ENCODE measurements at places on chromosomes 4 and X.

DNA sequence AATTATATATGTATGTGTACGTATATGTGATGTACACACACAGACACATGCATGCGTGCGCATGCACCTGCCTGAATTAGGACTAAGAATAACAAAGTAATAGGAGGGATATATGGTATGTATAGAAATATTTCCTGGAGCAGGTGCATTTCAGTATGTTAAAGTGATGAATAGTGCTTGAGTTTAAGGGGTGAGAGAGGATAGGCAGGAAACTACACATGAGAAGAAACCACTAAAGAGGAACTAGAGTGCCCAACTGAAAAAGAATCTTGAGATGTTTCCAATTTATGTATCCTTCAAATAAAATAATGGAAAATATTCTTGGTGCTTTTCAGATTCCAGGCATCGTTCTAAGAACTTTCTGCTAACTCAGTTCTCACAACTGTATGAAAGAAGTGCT is 52.6 kb upstream of the UNC5C start:
- no peak for DNase-seq

- no peak for DNase-seq
Observed at GRCh38 chr4:75605928-75606327, 24.4 kb downstream of the CDKL2 start.

GRCh38 chr4:184953421-184953945 is 64.8 kb upstream of the HELT start:
- no peak for DNase-seq

DNA sequence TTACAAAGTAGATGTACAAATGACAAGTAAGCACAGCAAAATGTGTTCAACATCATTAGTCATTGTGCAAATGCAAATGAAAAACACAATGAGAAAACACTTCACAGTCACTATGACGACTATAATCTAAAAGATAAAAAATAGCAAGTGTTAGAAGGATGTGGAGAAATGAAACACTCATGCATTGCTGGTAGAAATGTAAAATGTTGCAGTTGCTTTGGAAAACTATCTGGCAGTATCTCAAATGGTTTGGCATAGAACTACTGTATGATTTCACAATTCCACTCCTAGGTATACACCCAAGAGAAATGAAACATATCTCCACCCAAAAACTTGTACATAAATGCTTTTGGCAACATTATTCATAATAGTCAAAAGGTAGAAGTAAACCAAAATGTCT is 459.7 kb upstream of the TRAM1L1 start:
- DNase-seq, result no peak

GRCh38 chr4:86641516-86642090 is 47.5 kb downstream of the PTPN13 start:
- DNase-seq, result no peak

DNA sequence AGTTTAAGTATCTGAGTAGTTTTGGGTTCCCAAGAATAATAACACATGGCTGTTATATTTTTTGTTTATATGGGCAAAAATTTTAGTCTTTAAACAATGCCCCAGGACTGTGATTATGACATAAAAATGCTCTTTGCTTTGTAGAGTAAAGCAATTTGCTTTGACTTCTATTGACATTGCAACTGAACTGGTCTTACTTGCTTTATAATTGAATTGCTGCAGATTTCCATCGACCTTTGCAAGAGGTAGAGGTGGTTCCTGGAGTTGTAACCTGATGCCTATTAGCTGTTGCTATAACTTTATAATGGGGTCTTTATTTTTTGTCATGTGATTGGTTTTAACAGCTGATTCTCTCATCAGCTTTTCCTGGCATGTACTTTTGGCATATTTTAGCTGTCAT is 302.9 kb downstream of the ARHGAP10 start:
- DNase-seq, result no peak

- no peak for DNase-seq
Observed at GRCh38 chr4:81227968-81228367, 12.9 kb upstream of the PRKG2 start.

DNA sequence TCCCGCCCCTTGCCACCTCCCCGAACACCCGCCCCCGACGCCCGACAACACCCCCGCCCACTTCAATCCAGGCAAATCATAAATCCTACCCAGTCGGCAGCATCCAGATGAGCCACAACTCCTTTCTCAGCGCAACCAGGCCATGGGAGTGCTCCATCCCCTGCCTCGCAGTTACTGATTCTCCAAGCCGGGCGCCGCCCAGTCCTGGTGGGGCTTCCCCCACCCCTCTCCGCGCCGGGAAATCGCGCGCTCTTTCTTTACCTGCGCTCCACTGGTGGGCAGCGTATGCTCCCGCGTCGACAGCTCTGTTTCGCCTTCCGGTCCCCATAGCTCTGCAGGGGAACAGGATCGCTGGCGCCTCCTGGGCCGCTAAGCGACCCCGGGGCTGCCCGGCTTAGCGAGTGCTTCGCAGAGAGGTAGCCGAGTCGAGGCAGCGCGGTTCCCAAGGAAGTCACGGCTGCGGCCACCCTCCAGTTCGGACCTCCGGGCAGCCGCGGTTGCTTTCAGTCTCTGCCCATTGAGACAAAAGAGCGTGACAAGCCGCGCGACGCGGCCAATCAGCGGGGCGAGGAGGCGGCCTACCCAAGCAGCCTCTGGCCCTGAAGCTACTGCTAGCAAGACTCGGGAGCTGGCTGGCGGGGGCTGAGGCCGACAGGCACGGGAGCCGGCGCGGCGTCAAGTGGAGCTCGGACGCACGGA is 43.7 kb upstream of the TMSB15B start:
- peak; percentile 74 for DNase-seq

DNA sequence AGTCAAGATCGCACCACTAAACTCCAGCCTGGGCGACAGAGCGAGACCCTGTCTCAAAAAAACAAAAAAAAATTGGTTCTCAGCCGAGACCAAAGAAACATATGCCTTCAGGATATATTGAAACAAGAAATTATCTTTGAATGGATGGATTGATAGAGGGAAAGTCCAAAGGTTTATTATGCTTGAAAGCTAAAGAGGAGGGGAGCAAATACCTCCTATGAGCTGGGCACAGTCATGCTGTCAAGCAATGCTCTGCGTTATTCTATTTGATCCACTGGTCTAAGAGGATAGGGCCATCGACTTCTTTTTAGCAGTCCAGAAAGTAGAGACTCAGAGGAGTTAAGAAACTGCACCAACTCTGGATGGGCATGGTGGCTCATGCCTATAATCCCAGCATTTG is 85.9 kb upstream of the SLC34A2 start:
- DNase-seq, result no peak

DNA sequence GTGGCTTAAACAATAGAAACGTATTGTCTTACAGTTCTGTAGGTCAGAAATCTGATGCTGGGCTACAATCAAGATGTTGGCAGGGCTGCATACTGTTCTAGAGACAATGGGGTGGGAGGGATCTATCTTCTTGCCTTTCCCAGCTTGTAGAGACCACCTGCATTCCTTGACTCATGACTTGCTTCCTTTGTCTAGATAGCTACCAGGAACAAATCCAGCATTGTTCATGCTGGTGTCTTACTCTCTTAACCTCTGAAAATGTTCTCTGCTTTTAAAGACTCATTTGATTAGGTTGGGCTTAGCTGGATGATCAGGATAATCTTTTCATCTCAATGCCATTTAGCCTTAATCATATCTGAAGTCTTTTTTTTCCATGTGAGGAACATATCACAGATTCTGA is 169.0 kb downstream of the ZNF330 start:
- peak; percentile 27 for DNase-seq

DNA sequence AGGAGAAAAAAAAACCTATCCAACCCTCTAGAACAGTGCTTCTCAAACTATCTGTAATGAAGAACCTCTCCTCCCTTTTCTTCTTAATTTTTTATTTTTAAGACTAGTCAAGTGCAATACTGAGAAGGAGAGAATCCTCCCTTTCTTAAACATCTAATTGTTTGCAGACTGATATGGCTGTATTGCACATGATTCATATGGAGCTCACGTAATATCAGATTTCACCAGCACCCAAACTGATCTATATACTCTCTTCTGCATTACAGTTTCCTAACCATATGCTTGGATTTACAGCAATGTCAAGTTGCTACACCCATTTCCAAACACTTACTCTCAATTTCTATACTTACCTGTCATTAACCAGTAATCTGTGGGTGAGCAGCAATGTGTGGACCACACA is 9.5 kb downstream of the PRMT9 start:
- no peak for DNase-seq

DNA sequence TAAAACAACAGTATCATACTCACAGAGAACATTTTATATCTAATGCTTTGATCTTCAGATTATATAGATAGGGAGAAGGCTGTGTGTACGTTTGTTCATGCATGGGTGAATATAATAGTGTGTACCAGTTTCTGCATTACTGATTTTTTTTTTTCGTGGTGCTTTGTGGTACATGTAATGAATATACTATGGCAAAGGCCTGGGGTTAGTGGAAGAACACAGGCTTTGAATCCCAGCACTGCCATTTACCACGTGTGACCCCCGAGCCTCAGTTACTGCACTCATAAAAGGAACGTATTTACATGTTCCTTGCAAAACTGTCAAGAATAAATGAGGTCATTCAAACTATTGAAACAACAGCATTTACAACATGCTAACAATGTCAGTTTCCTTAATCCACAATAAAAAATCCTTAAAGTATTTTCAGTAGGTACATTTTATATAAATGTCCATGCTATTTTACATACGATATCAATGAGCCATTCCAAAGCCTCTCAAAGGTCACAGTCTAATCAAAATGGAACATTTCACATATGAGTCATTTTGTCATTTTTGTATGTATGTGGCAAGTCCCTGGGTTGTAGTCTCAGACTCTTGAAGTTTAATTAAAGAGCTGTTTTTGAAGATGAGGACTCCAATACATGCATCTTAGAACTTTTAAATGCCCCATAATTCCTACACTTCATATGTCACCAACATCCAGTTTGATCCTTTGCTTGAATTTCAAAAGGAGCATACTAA is 242.8 kb downstream of the PPP3CA start:
- DNase-seq, result no peak

DNA sequence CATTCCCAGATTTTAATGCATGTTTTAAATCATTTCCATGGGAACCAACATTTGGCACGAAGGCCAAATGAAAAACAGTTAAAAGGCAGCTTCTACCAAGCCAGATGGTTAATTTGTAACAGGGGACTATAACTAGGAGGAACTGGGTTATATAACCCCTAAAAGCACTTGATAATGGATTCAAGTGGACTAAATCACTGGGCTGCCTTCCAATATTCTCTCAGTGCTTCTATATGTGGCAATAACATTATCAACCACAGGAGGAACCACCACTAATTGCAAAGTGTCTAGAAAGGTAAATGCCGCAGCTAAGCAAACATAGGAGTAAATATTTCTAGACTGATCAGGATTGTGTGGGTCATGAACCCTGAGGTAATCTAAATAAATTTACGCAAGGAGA is 391.5 kb downstream of the UBE2NL start:
- DNase-seq, result no peak

- DNase-seq, result no peak
Observed at GRCh38 chrX:44332437-44332836, 11.0 kb downstream of the EFHC2 start.

DNA sequence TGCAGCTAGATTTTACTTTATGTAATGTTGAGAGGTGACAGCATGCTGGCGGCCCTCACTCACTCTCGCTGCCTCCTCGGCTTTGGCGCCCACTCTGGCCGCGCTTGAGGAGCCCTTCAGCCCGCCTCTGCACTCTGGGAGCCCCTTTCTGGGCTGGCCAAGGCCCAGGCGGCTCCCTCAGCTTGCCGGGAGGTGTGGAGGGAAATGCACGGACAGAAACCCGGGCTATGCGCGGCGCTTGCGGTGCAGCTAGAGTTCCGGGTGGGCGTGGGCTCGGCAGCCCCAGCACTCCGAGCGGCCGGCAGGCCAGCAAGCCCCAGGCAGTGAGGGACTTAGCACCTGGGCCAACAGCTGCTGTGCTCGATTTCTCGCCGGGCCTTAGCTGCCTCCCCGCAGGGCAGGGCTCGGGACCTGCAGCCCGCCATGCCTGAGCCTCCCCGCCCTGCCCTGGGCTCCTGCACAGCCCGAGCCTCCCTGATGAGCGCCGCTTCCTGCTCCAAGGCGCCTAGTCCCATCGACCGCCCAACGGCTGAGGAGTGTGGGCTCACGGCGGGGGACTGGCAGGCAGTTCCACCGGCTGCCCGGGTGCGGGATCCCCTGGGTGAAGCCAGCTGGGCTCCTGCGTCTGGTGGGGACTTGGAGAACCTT is 128.7 kb downstream of the GASK1B start:
- no peak for DNase-seq

DNA sequence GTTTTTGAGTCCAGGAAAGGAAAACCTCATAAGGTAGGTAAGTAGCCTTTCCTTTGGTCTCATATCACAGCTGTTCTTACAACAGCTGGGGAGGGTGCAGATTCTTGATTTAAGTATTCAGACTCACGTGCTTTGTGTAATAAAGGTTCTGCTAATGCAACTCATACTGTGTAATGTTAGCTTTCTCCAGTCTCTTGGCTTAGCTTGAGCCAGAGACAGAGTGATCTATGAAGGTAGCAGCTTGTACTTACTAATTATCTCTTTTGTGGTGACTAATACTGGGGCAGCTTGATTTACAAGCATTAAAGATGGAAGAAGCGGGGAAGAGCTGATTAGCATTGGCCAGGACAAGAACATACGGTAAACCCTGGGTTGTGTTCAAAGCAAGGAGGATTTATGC is 80.3 kb downstream of the LNX1 start:
- DNase-seq, result no peak

DNA sequence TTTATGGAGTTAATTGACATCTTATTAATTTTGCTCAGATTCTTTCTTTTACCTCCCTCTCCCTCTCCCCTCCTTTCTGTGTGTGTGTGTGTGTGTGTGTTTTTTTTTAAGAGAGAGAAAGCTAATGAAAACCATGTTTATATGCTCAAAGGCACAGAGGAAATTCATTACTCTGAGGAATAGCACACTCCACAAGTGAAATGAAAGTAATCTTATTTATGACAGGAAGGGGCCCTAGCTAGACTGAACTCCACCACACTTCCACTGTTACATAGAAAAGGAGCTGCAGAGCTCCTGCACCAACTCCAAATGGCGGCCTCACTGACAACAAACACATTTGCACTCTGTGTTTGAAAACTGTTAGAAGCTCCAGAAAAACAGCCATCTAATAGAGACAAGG is 150.6 kb downstream of the RASL11B start:
- peak; percentile 33 for DNase-seq

DNA sequence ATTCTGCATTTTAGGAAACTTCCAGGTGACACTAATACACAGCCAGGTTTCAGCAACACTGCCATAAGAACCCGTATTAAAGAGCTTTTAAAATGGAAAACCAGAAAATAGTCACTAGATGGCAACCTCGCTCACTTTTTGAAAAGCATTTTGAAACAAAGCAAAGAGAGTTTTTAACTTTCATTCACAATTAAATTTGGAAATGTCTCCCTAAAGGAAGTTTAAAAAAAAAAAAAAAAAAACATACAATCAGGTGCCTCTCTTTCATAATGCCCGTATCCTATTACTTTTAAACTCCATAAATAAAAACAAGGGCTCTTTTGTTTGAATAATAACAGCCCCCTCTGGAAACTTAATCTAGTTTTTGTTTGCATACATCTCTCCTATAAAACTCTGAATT is 20.3 kb downstream of the MEPE start:
- DNase-seq, result peak; percentile 75

GRCh38 chrX:38365954-38366353 is 13.6 kb downstream of the OTC start:
- DNase-seq, result no peak
